H7 (cell line): ENCODE measurements at places on chromosomes 4 and X.

DNA sequence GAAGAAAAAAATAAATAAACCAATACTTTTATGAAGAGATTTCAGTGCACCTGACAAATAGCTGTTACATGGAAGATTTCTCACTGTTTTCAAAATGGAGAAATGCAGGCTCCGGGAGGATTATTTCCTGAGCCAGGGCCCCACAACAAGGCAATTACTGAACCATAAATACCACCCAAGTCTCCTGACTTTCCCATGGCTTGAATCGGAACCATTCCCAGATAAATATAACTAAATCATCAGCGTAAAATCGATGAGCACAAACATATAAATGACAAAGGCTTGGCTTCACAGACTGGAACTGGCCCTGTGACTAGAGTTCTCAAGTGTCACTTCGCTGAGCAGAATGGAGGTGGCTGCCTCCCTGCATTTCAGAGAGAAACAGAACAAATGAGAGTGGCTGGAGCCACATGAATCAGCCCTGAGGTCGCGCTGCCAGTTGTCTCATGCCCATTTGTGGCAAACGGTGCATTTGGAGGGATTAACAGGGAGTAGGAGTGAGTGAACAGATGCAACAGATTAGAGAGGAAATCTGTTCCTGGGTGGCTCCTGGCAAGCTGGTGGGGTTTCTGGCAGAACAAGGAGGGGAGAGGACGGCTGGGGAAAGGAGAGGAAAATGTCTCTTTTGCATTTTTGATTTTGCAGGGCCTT lies 57.3 kb upstream of the STIM2 start:
- no peak for DNase-seq

DNA sequence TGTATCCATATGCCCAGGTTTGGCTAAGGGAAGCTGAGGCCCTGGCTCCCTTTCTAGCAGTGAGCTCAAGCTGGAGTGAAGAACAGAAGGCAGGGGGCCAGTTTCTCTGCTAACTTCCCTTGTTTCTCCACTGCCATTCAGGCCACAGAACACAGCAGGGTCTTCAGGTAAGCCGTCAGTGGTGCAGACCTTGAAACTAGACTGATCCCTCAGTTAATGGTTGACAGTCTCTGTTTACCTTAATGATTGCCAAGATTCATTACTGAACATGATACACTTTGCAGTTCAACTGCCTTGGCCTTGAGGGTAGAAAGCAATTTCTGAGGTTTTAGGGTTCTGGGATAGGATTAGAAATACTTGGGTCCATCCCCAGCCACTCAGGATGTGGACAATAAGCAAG lies 8.9 kb upstream of the GJB1 start:
- no peak for DNase-seq

DNA sequence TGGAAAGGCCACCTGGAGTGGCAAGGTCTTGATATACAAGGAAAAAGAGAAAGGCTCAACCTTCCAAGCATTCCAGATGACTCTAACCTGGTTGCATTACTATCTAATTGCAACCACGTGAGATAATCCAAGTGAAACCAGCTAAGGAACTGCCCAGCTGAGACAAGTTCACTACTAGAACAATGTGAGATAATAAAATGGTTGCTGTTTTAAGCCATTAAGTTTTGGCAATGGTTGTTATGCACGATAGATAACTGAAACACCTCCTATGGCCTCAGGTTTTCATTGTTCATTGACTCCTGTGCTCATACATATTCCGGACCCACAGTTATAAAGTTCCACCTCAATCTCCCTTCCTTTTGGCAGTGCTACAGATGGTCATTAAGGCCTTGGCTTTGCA lies 9.2 kb upstream of the CXorf66 start:
- DNase-seq = no peak

- DNase-seq = no peak
Observed at GRCh38 chrX:153533091-153533490, 15.6 kb downstream of the ATP2B3 start.

DNA sequence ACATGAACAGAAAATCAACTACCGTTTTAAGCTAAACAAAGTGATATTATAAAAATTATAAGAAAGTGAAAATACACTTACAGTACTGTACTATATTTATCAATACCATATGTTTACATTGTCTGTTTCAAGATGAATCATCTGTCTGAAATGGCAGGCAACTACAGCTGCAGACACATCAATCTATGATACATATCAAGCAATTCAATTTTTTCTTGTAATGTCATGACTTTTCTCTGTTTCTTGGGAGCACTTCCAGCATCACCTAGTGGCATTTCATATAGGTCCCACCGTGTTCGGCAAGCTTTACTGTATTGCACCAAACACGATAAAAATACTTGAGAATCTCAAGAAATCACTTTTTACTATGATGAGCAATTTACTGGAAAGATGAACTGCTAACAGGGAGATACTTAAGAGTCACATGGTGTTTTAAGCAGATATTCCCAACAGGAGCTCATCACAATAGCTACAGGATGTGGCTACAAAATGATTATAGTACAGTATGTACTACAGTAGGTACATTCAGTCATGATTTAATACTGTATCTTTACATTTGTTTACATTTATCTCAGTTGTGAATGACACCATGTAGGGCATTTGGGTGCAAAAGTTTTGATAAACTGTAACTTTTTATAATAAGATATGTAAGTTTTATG lies 207.4 kb downstream of the ADAM29 start:
- DNase-seq = no peak

GRCh38 chrX:124127496-124127895 lies 166.0 kb downstream of the STAG2 start:
- DNase-seq = peak; percentile 43

DNA sequence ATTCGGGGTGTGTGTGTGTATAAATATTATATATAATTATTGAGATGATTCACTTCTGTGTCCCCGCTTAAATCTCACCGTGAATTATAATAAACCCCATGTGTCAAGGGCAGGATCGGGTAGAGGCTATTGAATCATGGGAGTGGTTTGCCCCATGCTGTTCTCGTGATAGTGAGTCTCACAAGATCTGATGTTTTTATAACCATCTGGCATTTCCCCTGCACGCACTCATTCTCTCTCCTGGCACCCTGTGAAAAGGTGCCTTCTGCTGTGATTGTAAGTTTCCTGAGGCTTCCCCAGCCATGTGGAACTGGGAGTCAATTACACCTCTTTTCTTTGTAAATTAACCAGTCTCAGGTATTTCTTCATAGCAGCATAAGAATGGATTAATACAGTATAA lies 851.4 kb upstream of the AGA start:
- no peak for DNase-seq

- DNase-seq = peak; percentile 81
Observed at GRCh38 chr4:157221895-157222770, 1.6 kb downstream of the GRIA2 start.

DNA sequence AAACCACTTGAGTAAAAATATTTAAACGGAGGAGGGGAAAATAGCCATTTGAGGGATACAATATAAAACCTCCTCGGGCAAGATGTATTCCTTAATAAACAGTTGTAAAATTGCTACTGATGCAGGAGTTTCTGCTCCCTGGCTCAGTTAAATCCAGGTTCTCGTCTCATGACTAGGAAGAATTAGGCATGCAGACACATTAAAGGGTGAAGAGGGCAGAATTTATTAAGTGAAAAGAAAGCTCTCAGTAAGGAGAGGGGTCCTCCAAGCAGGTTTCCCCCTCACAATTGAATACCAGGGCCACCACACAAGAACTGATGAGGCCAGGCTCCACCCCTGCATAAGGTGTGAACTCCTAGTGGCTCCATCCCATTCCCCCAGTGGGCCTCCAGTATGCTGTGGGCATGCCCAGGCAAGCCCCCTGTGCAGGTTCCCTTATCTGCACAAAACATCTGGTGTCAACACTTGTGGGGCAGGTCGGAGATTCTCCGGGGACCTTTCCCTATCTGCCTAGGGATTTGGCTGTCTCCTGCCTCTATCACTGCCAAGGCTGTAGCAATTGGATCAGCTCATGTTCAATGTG lies 80.4 kb downstream of the HS6ST2 start:
- no peak for DNase-seq

DNA sequence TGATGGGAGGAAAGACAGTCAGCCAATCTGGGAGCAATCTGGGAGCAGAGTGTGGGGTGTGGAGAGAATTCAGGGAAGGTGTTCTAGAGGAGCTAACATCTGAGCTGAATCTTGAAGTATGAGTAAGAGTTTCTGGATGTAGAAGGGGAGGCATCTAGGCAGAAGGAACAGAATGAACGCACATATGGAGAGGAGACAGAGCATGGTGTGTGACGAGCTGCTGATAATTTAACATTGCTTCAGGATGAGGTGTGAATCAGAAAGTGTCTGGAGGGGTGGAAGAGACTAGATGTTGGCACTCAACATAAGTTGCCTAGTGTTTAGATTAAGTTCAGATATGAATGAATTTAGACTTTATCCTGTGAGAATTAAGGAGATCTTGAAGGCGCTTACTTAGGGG lies 58.9 kb downstream of the CPE start:
- DNase-seq = no peak

DNA sequence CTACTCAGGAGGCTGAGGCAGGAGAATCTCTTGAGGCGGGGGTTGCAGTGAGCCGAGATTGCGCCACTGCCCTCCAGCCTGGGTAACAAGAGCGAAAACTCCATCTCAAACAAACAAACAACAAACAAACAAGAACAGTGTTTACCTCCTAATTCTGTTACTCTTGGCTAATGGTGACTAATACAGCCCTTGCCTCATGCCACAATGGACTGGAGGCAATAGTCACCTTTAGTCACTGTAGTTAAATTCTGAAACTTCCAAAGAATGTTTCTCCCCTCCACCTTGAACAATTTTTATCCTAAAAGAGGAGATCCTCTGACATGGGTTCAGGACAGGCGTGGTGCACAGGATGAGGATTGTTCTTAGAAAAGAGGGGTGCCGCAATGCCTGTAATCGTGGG lies 241.2 kb upstream of the CTSO start:
- no peak for DNase-seq

GRCh38 chrX:70087857-70088630 lies 25.8 kb downstream of the OTUD6A start:
- DNase-seq = no peak

DNA sequence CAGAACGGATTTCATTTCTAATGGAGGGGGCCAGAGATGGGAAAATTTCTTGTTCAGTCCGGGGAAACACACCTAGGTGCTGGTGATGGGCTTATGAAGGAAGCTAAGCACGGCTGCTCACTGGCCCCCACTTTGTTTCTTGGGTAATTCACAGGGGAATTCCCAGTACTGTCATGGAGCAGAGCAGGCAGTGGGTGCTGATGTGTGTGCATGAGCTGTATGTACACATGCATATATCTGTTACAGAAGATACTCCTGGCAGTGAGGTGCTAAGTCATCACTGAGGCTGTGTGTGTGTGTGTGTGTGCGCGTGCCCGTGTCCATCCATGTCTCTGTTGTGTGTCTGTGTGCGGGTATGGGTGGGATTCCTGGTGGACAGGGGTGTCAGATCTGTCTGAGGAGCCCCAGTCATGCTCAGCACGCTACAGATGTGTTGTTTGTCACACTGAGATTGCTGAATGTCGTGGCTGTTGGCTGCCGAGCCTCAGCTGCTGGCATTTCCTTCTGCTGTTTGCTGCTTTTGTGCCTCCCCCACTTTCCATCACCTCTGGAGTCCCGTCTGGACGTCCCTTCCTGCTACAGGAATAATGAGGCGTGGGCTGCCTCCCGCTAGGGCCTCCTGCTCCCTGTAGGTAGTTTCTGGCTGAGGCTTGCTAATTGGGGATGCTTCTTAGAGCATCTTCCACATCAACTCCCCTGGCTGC lies 53.3 kb downstream of the JADE1 start:
- DNase-seq = peak; percentile 31

GRCh38 chr4:138174981-138175794 lies 67.0 kb downstream of the SLC7A11 start:
- no peak for DNase-seq

DNA sequence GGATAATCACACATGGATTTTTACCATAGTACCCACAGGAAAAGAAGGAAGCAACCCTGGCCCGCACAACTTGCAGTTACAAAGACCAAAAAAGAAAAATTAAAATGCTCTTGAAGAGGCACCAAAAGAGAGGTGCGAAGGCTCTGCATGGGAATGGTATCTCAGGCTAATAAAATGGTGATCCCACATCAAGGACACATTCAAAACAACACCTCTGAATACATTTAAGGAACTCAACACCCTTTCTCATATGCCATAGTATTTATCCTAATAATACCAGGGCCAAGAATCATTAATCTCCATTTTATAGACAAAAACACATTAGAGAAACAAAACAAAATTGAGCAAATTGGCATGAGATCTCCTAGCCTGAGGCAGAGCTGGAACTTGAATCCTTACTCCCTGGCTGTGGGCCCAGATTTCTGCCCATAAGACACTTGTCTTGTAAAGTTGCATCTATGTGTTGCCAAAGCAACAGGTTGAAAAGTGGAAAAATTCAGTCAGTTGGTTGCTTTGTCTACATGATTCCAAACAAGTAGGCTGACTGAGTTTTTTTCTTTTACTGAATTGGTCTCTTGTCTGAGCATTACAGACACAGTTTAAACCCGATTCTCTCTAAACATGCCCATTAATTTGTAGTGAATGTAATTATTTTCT lies 33.5 kb downstream of the GUCY2F start:
- no peak for DNase-seq

- DNase-seq = no peak
Observed at GRCh38 chr4:123485601-123486000, 89.0 kb downstream of the SPRY1 start.

- no peak for DNase-seq
Observed at GRCh38 chrX:147962476-147962875, 18.7 kb upstream of the FMR1NB start.

GRCh38 chr4:33080275-33080674 lies 2360.1 kb downstream of the PCDH7 start:
- no peak for DNase-seq

- DNase-seq = no peak
Observed at GRCh38 chr4:90025248-90025647, 101.9 kb upstream of the CCSER1 start.

- DNase-seq = peak; percentile 90
Observed at GRCh38 chr4:40749717-40750460, at the start of gene NSUN7. TSS of gene NSUN7 (plus strand) at chr4:40749955. CDS start at chr4:40750694, 739 bp downstream.

DNA sequence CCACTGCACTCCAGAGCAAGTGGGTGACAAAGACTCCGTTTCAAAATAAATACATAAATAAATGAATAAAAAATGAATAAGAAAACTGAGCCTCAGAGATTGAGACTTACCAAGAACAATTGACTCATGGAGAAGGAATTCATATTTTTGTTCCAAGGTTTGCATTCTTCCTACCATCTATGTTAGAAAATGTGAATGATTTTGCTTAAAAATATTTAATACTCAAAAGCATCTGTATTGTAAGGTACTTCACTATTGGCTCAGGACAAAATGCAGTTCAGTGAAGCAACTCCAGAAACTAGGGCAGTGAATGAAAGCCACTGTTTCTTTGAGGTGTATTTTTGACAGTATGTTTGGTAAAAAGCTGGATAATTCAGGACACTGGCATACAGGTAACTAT lies 54.1 kb downstream of the XAGE2 start:
- no peak for DNase-seq

GRCh38 chr4:154998284-154998683 lies 210.2 kb upstream of the NPY2R start:
- no peak for DNase-seq

GRCh38 chr4:94127707-94128328 lies 79.8 kb upstream of the SMARCAD1 start:
- DNase-seq = peak; percentile 38
